ENCODE measurements at places on chromosomes 6 and 20.

DNA sequence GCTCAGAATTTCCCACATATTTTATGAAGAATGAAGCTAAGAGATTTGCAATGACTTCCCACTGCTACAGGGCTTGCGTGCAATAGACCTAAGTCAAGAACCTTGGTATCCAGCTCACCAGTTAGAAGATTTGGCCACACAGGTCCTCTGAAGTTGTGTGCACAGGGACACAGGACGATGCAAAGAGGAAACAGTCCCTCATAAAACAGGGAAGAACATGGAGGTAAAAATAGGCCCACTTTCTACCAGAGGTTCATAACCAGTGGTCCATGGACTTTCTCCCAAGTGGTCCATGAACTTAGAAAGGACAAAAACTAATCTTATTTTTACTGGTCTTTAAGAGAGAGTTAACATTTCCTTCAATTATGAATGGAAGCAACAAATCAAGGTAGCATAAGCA is 1.3 kb downstream of the ZKSCAN4 start:
- no peak for DNase-seq

GRCh38 chr20:5881703-5882102 is 68.6 kb downstream of the TRMT6 start:
- no peak for DNase-seq

DNA sequence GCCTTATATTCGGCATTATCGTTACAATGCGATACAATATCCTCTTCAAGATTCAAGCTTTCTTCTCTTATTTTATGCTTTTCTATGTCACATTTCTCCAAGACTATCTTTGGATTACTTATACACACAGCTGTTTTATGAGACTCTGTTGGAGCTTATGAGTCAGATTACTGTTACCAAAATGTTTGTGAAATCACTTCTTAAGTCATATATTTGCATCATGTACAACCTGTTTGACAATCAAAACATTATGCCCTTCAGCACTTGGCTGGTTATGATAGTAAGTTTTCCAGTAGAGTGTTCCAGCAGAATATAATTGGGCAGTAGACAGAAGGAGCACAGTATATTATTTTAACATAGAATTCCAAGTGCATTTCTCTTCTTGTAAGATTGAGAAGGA is 35.2 kb downstream of the BMP6 start:
- no peak for DNase-seq

DNA sequence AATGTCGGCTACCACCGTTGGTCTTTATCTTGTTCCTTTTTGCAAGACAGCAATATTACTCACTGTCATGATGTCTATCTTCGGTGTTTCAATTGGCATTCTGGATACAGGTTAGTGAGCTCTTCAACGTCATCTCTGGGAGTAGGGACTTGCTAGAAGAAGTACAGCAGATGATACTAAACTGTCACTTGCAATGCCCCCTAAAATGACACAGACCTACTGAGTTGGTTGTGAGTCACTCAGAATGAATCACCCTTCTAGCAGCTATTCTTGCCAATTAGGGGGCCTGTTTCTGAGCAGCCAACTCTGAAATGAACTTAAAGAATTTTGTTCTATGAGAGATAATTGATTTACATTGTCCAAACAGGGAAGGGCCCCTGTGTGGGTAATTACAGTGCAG is 176.5 kb downstream of the SLC16A10 start:
- no peak for DNase-seq

- DNase-seq: no peak
Observed at GRCh38 chr6:35318196-35319171, 20.9 kb downstream of the DEF6 start.

DNA sequence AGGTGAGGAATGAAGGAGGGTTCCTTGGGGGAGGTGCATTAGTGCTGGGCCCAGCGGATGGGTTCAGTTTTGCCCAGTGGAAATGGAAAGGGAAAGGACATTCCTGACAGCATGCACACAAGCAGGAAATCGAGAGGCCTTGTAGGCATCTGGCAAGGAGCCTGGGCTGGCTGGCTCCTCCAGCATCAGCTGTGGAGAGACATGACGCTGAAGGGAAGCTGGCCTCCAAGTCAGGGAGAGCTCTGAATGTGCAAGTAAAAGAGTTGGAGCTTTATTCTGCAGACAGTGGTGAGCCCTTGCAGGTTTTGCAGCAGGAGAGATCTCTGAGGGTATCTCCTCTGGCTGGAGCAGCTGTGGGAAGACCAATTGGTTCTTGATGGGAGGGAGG is 154.3 kb downstream of the MRPL14 start:
- no peak for DNase-seq

GRCh38 chr6:130620338-130620781 is 206.8 kb upstream of the SMLR1 start:
- no peak for DNase-seq

GRCh38 chr6:137702791-137703424 is 164.2 kb upstream of the TNFAIP3 start:
- DNase-seq: no peak

- no peak for DNase-seq
Observed at GRCh38 chr6:38584731-38585130, 55.0 kb downstream of the BTBD9 start.

- DNase-seq: no peak
Observed at GRCh38 chr20:19738951-19739350, 19.1 kb upstream of the RIN2 start.
